ENCODE measurements at places on chromosomes 7 and 10.
A peak's percentile ranks its signal among the peaks of the same experiment; 100 is the strongest.

GRCh38 chr7:131826960-131827359, 270.5 kb upstream of the PODXL start:
- DNase-seq: no peak

GRCh38 chr10:9950070-9950469, 1067.6 kb upstream of the CELF2 start:
- no peak for DNase-seq

DNA sequence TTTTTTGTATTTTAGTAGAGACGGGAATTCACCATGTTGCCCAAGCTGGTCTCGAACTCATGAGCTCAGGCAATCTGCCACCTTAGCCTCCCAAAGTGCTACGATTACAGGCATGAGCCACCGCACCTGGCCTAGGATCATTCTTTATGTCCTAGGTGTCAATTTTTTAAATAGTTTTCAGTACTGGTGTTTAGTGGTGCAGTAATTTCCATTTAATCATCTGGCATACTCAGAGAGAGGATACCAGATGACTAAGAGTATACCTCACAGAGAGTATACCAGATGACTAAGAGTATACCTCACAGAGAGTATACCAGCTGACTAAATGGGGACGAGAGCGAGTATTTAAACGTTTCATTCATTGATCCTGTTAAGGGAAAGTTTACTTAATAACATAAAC, 37.3 kb upstream of the TMEM248 start:
- DNase-seq: no peak

DNA sequence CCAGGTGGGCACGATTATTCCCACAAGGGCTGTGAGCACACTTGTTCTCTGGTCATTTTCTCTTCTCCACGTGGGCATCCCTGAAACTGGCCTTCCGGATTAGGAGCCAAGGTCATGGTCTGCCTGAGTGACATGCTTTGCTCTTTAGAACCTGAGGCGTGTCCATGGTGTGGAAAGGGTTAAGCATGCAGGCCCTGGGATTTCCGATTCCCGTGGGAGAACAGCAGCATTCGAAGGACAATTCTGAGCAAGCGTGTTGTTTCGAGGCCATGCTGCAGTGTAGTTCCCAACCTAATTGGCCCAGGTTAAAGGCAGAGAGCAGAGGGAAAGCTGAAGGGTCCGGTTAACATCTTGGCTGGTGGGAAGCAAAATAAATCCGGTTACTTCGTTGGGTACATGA, 245.9 kb downstream of the SKAP2 start:
- no peak for DNase-seq

- DNase-seq: no peak
These were observed 107.0 kb upstream of the ZMIZ1 start for GRCh38 chr10:78961760-78962159.

GRCh38 chr7:131950758-131951157, 394.3 kb upstream of the PODXL start:
- DNase-seq: no peak

GRCh38 chr7:73850781-73851207, 8.5 kb upstream of the METTL27 start:
- no peak for DNase-seq

DNA sequence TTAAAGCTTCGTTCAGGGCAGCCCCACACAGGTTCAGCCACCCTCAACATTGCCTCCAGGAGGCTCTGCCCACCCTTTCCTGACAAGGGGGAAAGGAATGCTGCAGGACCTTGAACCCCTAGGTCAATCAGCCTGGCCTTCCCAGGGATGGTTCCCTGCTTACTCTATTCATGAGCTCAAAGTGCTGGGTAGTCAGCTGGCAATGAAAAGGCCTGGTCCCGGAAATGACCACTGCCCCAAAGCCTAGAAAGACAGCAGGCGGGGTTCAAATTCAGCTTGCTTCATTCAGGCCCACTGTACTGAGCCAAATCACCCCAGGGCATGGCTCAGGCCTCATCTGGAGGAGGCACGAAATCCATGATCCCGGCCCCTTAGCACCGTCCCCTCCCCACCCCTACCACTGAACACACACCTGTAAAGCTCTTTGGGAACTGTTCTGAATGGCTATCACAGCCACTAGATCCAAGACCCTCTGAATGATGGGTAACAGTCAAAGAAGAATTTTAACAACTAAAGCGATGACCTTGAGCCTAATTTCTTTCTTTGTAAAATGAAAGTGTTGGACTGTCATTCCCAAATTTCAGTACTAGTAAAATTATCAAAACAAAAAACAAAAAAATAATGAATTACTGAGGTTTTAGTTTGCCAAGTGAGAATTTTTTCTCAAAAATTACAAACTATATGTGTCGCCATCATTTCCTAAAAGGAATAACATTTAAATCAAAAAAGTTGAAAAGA, 1.0 kb downstream of the URGCP start:
- DNase-seq: no peak

DNA sequence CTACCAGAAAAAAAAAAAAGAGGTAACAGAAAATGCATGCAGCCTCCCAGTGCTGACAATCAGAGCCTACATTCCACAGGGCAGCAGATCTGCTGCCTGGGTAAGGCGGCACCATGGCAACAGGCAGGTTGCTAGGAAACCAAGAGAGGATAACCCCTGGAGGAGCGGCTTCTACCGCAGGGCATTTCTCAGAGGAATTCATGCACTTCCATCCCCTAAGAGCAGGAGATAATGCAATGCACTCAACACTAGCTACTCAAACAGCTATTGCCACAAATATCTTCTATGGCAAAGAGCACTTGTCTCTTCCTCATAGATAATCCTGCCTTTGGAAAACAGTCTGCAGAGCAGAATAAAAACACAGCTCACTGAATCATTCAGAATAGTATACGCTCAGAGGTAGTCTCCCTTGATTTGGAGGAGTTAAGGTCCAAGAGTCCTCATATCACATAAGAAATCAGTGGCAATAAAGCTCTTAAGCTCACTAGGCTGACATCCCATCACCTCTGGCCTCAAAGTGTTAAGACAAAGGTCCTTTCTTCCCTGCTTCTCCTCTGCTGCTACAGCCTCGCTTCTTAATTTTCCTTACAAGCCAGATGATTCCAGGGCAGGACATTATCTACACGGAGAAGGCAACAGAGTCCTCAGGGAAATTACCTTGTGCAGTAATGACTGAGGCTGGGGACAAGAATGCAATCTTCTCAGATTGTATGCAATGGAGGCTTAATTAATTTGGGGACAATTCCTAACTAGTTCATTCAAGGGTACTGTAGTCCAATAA, 10.7 kb downstream of the PSAP start:
- no peak for DNase-seq

DNA sequence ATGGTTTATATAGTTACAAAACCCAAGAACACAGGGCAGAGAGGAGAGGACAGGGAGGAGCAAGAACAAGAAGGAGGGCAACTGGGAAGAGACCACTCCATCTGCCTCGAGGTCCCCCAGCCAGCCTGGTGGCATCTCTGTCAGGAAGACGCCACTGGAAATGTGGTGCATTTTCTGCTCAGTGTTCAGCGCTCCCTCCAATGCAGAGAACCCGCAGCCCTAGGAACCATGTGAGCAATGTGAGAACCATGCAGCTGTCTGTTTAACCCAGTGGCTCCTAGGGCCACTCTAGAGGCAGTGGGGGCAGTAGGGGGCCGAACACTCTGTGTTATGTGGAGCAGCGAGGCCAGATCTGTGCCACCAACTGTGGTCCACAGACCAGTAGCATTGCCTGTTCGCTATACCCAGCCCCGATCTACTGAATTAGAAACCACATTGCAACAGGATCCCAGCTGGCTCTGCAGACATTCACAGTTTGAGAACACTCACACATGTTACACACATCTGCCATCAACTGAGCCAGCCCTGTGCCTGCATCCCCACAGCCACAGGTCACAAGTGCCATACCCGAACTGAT, 110.2 kb downstream of the CPXM2 start:
- no peak for DNase-seq

- DNase-seq: no peak
These were observed 3.0 kb downstream of the SEMA4G start for GRCh38 chr10:100972115-100972903.

DNA sequence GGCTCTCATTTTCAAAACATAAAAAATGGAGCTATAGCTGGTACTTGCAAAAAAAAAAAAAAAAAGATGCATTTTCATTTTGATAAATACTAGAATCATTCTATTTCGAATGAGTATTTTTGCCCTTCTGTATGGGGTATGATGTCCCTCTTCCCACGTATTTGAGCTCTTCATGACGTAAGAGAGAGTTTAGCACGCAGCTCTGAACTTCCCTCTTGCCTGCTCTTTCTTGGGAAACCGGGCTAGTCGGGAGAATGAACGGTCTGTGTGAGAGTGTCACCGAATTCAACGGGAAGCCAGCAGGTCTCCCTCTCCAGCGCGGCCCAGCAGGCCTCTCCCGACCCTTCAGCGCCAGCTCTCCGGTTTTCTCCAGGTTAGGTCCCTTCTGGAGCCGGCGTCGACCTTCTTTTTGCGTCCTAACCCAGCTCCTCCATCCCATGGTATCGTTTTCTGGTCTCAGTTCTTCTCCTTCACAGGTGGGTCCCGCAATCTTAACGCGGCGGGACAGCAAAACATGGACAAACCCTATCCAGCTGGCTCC, 159.2 kb upstream of the PITRM1 start:
- no peak for DNase-seq

GRCh38 chr10:130218936-130219335, 82.7 kb downstream of the GLRX3 start:
- DNase-seq: no peak

DNA sequence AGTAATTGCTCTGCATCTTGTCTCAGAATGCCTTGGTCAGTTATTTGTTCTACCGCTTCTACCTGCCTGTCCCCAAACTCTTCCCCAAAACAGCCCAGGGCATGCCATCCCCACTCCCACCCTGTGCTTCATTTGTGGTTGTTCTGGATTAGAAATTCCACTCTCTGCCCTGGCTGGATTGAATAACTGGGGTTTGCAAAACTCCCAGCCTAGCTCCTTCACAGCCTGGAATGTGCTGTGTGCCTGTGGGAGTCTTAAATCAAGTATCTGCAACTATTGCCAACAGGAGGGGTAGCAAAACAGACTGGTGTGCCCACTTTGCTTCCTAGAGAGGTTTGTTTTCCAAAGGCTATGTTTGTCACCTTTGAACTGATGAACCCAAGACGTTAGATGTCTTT, 24.2 kb downstream of the TSPAN15 start:
- no peak for DNase-seq

DNA sequence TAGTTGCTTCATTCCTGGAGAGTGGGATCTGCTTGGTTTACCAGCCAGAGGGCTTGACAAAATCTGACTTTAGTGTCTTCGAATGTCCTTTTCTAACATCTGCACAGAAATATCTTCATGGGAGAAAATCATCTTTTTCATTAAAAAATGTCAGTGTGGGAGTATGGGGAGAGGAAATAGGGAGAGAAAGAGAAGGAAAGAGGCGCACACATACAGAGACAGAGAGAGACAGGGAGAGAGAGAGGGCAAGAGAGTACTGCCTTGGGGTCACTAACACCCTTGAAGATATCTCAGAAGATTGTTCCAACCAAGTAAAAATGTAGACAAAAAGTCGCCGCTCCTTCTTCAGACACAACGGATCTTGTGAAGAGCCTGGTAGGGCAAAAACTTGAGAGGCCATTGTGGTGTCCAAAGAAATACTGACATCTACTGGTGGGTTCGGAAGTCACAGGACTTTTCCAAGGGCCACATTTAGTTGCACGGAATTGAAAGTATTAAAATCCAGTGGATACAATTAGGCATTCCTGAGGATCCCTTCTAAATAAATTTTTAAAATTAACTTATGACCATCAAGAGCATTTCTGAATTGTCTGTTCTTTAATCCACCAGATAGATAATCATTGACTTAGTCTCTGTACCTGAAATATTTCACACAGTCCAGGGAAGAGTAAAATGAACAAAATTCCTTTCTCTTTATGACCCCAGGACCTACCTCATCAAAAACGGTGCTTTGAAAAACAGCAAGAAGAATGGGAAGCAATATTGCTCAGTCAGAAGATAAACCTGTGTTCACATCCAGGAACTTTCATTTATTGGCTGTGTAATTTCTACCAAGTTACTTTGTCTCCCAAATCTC, 29.7 kb downstream of the VIM start:
- DNase-seq: peak; percentile 21

DNA sequence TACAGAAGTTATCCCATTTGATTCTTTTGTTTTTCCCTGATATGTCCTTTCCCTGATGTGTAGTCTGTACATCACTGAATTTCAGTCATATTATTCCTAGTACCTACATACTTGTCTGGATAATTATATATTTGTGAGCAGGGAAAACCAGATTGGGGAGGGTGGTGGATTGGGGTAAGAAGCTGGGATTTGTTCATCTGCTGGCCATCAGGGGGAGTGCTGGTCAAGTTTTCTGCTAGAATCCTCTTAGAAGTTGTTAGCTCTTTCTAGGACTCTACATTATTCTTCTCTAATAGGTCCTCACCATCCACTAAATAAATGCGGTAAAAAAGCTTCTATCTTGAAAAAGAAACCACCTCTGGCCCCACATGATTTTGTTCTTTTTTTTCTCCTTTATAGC, 232.7 kb upstream of the TAC1 start:
- no peak for DNase-seq

GRCh38 chr10:78436222-78436573, 402.5 kb downstream of the RPS24 start:
- no peak for DNase-seq

GRCh38 chr10:86443936-86444335, 77.3 kb upstream of the GRID1 start:
- DNase-seq: no peak

DNA sequence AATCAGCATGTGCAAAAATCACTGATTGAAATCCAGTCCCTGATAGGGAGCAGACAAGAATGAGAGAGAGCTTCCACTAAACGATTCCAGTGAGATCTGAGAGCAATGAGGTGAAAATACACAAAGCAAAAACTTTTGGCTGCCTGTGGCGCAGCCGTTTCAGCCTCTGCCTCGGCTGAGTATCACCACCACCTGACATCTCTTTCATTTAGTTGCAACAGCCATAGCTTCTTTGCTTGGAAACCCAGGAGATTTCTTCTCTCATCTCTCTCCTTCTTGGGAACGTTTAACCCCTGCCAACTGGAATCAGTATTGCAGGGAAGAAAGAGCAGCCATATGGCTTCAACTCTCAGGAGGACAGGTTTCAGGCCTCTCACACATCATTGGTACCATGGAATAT, 237.3 kb upstream of the AGK start:
- DNase-seq: no peak

DNA sequence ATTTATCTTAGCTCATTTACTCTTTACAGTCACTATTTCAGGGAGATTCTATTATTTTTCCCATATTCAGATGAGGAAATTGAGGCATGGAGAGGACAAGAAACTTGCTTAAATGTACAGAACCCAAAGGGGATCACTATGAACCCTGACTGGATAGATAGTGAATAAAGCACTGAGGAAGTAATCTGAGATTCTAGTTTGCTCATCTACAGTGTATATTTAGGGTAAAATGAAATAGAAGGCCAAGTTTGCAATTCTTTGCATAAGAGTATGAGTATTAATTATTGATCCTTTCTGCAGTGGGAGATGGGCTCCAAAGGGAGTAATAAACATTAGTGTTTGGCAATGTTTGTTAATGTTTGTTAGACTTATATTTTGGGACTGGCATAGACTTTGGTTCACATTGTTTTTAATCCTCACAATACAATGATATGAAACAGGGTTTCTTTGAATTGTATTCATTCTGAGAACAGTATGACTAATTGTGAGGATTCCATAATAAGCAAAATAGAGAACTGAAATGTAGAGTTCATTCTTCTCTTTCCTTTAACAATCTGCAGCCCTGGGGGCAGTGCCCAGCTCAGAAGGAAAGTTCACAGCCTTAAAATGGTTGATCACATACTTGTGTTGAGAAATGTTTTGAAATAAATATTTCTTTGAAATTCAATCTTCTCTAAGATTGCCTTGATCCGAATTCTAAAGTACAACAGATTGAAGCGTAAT, 131.0 kb upstream of the ZNF804B start:
- no peak for DNase-seq

GRCh38 chr7:98802088-98802780, 67.6 kb downstream of the TMEM130 start:
- no peak for DNase-seq

Data from stimulated activated CD8-positive, alpha-beta memory T cell treated with anti-CD3 and anti-CD28 coated beads, Interleukin-4, amount 100 ng/mL, for 4 hours (primary cell).